ENCODE measurements at places on chromosomes 13 and 19.

- no peak for DNase-seq
Measured at GRCh38 chr13:53703371-53704080, 674.9 kb downstream of the OLFM4 start.

DNA sequence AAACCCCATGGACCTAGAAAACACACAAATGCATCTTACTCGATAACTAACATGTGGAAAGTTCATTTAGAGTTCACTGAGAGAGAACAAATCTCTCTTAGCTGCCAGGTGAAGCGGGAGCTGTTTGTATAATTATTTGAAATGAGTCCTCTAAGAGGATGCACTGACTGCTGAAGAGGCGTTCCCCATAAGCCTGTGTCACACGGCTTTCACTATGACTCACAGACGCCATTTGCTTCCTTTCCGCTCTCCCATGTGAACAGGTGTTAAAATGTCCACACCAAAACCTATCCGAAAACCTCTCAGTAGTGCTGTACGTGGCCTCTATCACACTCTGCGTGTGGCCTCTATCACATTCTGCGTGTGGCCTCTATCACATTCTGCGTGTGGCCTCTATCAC is 101.8 kb downstream of the SOX1 start:
- peak; percentile 4 for DNase-seq

- no peak for DNase-seq
Measured at GRCh38 chr13:90395846-90396245, 951.6 kb upstream of the MIR17HG start.

DNA sequence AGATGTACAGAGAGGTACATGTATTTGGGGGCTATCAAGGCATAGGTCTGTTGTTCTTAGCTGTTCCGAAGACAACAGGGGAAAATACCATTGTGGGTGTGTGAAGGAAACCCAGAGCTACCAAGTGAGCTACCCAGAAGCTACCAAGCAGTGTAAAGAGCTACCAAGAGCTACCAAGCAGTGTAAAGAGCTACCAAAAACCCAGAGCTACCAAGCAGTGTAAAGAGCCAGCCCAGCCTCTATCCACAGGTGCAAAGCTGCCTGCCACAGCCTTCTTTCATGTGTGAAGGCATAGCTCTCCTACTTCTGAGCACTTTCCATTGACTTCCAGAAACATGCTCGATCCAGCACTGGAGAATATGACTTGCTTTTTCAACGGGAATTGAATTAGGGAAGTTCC is 145.7 kb downstream of the AKAP11 start:
- DNase-seq = no peak

GRCh38 chr19:46025835-46026234 is 3.0 kb upstream of the PGLYRP1 start:
- DNase-seq = no peak

- no peak for DNase-seq
Measured at GRCh38 chr19:57096685-57097361, 23.0 kb upstream of the USP29 start.

- DNase-seq = no peak
Measured at GRCh38 chr19:1041835-1042685, 2.2 kb downstream of the ABCA7 start.

DNA sequence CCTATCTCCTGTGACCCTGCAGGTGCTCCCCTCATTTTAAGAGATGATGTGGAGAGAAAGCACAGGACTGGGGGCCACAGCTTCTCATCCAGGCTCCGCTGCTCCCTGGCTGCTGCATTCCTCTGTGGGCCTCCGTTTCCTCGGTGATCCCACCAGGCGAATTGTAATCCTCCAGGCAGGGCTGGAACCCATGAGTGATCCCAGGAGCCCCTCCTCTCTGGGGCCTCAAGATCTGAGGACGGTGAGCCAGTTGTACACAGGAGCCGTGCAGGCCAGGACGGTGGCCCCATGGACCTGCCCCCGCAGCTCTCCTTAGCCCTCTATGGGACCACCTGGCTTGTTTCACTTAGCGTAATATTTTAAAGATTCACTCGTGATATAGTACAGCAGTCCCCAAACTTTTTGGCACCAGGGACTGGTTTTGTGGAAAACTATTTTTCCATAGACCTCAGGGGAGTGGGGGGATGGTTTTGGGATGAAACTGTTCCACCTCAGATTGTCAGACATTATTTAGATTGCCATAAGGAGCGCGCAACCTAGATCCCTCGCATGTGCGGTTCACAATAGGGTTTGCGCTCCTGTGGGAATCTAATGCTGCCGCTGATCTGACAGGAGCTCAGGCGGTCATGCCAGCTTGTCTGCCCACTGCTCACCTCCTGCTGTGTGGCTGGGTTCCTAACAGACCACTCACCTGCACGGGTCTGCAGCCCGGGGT is 5.6 kb downstream of the FFAR3 start:
- DNase-seq = no peak

- no peak for DNase-seq
Measured at GRCh38 chr13:99982036-99982730, 599 bp downstream of the ZIC2 start.

DNA sequence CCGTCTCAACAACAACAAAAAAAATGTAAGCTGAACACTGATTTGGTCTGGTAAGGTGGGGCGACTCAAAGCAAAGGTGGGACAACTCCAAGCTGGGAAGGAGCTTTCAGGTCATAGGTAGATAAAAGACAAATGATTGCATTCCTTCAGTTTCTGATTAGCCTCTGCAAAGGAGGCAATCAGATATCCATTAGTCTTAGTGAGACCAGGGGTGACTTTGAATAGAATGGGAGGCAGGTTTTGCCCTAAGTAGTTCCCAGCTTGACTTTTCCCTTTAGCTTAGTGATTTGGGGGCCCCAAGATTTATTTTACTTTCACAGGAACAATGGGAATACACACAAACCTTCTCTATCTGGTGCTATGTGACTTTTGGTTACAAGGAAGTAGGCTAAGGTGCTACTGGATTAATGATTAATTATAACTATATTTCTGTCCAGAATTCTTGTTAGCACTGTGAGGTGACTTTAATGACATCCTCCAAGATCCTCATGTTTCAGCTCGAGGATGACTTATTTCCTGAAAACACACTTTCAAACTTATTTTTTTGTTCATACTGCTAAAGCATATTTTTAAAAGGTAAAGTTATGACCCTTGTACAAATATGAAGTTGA is 10.6 kb upstream of the MTRF1 start:
- DNase-seq = no peak

DNA sequence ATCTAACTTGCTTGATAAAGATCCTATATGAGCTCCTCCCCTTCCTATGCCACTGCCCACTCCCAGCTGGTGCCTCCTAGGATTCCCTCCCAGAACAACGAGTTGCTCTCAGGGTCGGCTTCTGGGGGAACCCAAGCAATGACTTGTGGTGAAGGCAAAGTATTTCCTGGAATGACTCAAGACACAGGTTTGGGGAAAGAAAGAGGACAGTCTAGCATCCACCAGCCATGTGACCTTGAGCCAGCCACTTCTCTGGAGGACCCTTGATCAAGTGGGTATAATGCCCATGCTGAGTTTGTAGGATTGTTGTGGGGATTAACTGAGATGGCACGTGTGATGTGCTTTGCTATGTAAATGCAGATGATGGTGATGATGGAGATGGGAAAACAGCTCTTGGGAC is 33.0 kb downstream of the MBD3L2B start:
- DNase-seq = no peak

DNA sequence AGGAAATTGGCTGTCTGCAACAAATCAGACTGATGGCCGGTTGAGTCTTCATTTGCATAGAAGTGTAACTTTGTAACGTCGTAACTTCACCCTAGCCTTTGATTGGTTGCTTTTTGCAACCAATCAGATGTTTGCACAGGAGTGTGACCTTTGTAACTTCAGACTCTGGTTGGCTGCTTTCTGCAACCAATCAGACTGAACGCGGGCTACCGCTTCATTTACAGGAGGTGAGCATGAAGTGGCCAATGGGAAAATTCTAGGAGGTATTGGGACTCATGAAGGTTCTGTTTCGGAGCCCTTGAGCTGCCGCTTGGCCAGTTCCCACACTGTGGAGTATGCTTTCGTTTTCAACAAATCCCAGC is 441 bp upstream of the ZNF559 start:
- DNase-seq = peak; percentile 59

GRCh38 chr13:25943081-25943480 is 108.7 kb downstream of the SHISA2 start:
- DNase-seq = no peak

DNA sequence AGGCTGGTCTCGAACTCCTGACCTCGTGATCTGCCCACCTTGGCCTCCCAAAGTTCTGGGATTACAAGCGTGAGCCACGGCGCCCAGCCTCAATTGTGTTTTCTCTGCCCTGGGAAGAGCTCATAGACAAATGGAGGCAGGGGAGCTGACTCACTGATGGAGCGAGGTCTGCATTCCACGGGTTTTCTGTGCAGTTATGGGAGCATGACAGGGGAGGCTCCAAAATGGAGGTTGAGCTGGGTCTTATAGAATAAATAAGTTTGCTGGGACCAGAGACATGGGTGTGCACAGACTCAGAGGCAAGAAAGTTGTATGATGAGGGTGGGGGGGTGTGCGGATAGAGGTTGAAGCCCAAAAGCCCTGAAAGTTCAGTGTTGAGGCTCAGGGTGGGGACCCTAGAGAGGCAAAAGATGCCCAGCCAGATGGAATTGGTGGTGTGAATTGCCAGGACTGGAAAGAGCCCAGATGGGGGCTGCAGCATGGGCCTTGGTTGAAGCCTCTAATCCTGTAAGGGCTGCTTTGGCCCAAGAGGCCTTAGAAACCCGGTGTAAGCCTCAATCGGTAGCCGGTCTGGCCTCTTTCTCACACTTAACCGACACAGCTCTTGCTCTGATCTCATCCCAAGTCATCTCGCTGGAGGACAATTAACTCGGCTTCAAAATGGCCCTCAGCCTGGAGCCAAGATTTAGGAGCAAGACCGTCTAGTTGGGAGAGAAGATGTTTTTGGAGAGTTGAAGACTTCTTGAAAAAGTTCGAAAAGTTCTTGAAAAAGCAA is 1.9 kb downstream of the TPM4 start:
- peak; percentile 68 for DNase-seq

DNA sequence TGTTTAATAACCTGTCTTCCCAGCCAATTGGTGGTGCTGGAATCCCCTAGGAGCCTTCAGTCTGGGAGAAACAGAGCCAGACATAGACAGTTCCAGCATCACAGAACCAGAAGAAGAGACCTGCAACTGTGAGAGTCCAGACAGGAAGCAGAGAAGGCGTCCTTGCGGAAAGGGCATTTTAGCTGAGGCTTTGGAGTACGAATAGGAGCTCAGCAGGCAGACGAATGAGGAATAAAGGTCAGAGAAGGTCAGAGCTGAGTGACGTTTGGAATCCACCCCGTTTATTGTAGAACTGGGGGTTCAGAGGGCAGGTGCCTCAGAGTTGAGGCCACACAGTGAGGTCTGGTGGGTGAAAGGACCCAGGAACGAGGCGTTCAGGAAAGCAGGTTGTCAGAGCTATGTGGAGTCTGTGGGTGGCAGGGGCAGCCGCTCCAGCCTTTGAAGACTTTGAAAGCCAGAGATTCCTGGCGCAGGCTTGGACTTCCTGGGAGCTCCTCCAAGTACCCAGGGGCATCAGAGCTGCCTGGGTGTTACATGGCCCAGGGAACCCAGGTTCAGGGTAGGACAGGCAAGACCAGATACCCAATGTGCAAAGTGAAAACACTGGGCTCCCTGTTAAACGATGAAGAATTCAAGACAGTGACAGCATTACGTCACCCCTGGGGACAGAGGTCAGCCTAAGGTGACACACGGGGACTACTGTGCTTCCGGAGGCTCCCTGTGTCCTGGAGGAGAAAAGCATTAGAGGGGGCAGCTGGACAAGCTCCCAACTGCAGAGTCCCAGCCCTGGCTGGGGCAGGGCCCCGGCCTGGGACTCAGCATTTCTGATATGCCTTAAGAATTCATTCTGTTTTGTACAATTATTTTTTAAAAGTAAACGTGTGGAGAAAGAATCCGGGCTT is 5.5 kb downstream of the ARRDC2 start:
- DNase-seq = no peak

DNA sequence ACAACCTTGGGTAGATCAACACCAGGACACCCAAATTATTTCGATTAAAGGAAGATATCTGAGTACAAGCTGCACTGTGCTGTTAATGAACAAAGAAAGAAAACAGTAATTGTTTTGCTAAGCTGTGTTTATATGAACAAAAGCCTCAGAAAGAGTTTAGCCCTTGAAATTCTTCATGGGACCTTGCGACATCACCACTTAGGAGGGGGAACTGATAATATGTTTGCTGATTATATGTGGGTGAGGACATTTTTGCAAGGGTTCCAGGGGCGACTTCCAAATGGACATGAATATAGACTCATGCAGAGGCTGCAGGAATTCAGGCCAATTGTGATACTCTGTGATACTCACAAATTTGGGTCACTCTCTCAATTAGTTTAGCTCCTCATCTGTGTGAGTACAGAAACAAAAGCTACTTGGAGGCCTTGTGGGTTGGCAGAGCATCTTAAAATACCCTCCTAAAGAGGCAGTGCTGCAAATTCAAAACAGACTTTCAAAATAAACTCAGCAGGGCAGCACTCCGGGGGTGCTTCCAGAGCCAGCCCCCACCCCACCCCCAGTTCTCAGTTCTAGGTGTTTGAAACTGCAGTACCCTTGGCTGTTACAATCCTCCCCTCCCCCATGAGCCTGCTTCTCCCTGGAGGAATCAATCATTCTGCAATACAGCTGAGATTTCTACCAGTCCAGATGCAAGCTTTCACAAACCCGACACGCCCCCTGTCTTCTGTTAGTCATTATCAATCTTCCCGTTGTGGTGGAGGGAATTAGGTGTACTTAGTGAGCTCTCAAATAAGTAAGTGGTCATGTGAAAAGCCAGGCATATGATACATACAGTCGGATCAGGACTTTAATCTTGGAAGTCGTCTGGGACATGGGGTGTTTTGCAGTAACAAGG is 97.0 kb upstream of the MBNL2 start:
- DNase-seq = peak; percentile 94

DNA sequence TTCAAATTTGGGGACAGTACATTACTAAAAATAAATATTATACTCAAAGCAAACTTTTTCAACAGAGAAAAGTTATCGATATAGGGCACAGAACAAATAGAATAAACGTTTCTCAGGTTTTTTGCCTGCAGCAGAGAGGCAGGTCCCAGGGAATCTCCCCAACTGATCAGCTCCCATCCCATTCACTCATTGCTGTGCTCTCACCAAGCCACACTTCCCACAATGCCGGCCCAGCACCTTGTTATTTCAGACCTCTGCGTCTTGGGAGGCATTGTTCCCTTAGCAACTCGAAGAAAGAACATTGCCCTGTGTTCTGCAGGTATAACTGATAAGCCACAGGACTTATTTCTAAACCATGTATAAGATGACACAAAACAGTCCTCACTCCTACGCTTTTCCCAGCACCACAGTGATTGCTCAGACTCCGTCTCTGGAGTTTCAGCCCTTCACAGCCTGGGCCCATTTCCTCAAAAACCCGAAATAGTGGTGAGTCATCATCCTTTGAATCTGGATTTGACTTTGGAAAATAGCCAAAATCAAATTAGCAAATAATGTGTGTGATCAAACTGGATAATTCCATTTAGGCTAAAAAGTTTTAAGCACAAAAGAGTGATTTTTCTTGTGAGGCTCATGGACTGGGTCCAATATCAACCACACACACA is 100.4 kb downstream of the DCLK1 start:
- no peak for DNase-seq

DNA sequence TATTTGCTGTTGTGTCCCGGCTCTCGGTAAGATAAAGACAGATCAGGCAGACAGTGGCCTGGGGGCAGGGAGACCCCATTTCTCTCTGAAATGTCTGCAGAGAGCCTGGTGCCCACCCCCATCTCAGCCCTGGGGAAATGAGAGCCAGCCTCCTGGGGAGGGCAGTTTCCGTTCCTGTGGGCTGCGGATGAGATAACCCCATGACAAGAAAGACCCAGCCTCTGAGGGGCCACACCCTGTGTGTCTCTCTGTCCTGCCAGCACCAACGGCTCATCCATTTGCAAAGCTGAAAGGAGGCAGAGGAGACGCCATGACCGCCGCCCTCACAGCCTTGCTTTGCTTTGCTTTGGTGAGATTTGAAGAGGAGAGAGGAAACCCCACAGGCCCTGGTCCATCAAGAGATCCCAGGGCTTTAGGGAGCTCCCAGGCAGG is 28.1 kb upstream of the KIR3DL3 start:
- DNase-seq = no peak

All from activated CD4-positive, alpha-beta T cell treated with anti-CD3 and anti-CD28 coated beads, Interleukin-10, Interleukin-2, amounts not matched to agents 100 ng/mL and 50 ng/mL, durations not matched to agents 16 hours and 8 hours (primary cell).